Stimulated activated naive CD4-positive, alpha-beta T cell treated with Interleukin-2 at 50 U/mL for 16 hours (primary cell): ENCODE measurements at places on chromosomes 2 and 18.

- no peak for DNase-seq
Measured at GRCh38 chr2:241412144-241412543, 56.1 kb downstream of the FARP2 start.

GRCh38 chr2:172091761-172092566 lies 6.7 kb downstream of the DLX1 start:
- DNase-seq, result no peak

DNA sequence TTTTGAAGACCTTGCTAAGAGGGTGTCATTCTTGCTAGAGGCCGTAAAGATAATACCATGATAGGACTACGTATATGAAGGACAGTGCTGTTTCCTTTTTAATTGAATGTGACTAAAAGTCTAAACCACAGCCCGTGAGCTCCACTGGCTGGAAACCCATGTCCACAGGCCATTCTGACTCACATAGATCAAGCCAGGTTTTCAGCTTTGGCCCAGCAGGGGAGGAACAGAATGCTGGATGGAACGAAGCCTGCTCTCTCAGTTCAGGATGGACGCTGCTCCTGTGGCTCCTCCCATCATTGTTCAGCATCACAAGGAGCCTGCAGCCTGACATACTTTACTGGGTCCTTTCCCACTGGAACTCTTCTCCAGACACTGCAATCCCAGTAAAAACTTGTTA lies 47.6 kb downstream of the ALPK2 start:
- DNase-seq, result no peak

DNA sequence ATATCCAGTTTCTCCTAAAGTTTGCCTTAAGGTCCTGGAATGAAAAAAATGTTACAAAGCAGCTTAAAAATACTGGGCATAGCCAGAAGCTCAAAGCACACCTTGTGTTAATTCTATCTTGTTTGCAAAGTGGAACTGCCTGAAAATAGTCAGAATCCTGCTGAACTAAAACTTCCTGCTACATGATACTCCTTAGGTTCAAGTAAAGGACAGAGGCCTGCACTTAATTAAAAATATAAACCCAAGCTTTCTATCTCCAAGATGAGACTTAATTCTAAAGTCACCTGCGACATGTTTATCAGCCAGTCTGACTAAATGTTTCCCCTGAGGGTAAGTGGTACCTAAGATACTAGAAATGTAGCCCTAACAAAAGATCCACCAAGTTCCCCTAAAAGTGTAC lies 103.4 kb downstream of the CHST9 start:
- DNase-seq, result no peak

DNA sequence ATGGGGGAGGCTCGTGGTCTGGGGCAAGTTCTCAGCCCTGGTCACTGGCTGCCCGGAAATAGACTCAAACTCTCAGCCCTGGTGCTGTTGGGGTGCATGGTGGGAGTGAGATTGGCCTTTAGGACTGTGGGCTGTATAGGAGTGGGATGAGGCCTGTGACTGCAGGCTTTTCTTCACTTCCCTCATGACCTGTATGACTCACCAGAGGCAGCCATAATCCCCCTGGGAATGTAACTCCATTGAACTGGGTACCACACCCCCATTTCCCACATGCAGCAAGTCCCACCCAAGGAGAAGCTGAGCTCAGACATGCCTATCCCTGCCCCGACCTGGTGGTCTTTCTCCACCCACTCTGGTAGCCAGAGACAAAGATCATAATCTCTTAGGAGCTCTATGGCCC lies 177.7 kb upstream of the OSR1 start:
- DNase-seq, result no peak

GRCh38 chr18:11155034-11155759 lies 5.8 kb upstream of the PIEZO2 start:
- DNase-seq, result no peak

GRCh38 chr2:6982449-6982848 lies 65.2 kb downstream of the RNF144A start:
- no peak for DNase-seq

DNA sequence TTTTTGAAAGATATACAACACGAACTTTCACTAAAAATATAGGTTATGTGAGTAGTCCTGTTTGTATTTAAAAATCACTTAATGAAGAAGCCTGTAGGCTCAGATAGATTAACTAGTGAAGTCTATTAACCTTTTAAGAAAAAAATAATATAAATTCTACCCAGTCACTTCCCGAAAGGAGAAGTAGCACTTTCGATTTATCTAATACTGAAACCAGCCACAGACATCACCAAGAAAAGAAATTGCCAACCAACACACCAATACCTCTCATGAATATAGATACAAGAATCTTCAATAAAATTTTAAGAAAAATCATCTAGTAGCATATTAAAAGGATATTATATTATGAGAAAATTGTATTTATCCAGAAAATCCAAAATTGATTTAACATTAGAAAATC lies 160.5 kb downstream of the GALNT13 start:
- DNase-seq, result no peak

GRCh38 chr2:229852565-229852964 lies 69.2 kb downstream of the TRIP12 start:
- DNase-seq, result peak; percentile 42

- no peak for DNase-seq
Measured at GRCh38 chr2:42376758-42377157, 15.7 kb upstream of the COX7A2L start.

DNA sequence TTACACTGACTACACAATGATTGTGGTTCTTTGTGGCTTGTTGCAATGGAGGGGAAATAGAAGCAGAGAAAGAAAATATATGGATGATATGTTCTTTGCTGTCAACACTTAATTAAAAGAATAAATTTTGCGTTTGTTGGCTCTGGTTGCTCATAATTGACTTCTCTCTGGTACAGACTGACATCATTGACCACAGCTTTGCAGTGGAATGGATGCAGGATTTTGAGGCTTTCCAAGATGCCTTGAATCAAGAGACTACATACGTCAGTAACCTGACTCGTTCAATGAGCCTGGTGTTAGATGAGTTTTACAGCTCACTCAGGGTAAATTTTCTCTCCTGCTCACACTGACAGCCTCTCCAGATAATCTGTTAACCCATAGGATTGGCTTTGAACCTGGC lies 9.9 kb downstream of the GPN1 start:
- DNase-seq, result no peak

DNA sequence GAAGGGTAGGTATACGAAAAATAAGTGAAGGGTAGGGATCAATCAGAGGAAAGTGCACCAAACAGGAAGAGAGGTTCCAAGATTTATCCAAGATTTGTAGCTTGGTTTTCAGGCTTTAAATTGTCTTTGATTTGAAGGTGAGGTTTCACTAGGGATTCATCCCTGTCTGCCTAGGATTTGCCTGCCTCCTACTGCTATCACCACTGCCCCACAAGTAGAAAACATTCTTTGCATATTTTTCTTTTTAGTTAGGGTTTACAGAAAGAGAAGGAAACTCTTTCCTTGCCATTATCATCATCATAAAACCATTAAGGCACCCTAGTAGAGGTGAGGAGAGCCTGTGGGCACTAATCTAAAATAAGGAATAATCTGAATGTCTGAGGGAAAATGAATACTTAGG lies 45.8 kb upstream of the TANC1 start:
- no peak for DNase-seq

GRCh38 chr2:160469164-160469563 lies 24.4 kb downstream of the RBMS1 start:
- DNase-seq, result no peak

- DNase-seq, result no peak
Measured at GRCh38 chr18:5961828-5962150, 66.5 kb upstream of the TMEM200C start.

- no peak for DNase-seq
Measured at GRCh38 chr2:47945046-47945781, 38.9 kb upstream of the FBXO11 start.

DNA sequence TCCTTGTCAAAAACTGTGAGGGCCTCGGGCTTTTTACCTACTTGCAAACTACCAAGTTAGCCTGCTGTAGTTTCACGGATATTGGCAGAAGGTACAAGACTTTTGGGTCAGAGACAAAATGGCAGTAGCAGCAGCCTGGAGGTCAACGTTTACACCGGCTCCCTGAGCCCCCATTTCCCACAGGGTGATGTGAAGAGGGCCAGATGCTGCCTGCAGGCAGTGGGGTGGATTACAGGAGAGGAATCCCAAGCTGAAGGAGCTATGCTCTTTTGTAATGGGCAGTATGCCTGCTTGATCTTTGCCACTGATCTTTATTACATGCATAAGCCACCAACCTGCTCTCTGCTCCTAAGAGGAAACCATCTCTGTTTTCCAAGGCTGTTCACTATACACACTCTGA lies 29.5 kb upstream of the SP5 start:
- no peak for DNase-seq

GRCh38 chr18:2893676-2894075 lies 46.9 kb downstream of the EMILIN2 start:
- DNase-seq, result no peak

DNA sequence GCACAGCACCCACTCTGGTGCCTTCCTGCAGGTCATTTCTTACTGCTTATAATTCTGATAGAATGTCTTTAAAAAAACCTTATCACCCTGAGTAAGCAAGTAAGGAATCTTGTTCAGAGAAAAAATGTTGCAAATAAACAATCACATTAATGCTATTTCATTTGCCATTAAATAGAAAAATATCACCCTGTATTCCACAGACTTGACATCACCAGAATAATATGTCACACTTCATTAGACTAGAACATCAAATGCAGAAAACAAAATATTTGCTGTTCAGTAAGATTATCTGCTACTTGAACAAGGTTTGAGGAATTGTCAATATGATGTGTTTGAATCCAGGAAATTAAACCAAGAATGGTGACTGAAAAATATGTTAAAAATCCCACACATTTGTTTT lies 236.6 kb upstream of the MMADHC start:
- DNase-seq, result no peak

DNA sequence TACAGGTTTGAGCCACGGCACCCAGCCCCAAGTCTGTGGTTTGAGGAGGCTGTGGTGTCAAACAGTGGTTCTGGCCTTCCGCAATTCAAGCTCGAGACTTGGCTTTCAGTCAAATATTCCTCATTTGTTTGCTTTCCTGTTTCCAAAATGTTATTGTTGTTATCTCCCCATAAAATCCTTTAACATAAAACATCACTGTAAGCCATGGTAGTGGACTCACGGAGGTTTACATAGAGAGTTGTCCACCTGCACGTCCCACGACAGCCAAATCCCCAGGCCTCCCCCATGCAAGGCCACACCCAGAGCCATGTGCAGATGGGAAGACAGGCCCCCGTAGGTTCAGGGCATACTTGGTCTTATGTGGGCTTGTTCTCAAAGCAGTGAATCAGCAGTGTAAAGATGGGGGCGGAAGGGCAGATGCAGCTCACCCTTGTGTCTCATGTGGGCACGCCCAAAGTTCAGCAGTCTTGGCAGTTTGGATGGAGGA lies 18.9 kb upstream of the ST3GAL5 start:
- DNase-seq, result no peak

- no peak for DNase-seq
Measured at GRCh38 chr2:37527361-37527760, 144.1 kb downstream of the CDC42EP3 start.

- DNase-seq, result no peak
Measured at GRCh38 chr2:191206613-191207471, 38.4 kb upstream of the MYO1B start.

- no peak for DNase-seq
Measured at GRCh38 chr18:48295586-48296311, 113.4 kb downstream of the ZBTB7C start.

DNA sequence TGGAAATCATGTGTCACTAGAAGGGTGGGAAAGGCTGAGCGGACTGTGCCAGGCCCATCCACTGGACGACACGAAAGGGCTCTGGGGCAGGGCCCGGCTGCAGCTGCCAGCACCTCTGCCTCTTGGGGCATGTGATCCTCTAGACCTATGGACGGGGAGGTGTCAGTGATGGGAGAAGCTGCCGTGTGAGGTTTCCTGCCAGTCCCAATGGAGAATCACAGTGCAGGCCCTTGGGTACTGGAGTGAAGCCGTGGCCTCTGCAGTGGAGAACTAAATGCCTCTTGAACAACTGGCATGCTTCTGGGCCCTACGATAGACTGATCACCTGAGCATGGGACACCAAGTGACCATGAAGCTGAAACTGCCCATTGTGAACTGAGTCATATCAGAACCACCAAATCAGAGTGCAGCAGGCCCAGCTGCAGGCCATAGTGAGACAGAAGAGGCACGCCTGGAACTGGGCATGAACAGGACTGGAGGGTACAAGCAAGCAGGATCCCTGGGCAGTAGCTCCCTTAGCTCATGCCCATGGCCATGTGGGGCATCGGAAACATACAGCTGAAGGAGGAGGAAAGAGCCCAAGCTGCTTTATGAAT lies 18.8 kb upstream of the RHOB start:
- no peak for DNase-seq

DNA sequence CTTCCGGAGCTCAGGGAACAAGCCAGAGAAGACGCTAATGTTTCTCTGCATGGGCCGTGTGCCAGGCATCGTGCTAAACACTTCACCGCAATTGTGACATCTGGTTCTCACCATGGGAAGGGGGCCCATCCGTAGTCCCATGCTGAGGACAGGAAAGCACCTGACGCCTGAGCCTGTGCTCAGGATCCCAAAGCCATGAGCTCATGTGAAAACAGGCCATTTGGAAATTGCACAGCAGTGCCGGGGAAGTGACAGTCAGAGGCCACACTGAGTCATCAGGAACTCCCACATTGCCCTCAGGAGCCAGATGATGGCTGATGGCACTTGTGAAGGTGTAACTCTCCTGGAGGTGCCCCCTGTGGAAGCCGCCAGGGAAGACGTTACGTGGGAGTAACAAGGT lies 141.0 kb downstream of the INHBB start:
- no peak for DNase-seq

GRCh38 chr2:160812830-160813505 lies 319.4 kb upstream of the RBMS1 start:
- DNase-seq, result no peak

GRCh38 chr2:165796129-165796528 lies 2.1 kb upstream of the GALNT3 start:
- no peak for DNase-seq
